ENCODE measurements at places on chromosomes 12 and 14.

DNA sequence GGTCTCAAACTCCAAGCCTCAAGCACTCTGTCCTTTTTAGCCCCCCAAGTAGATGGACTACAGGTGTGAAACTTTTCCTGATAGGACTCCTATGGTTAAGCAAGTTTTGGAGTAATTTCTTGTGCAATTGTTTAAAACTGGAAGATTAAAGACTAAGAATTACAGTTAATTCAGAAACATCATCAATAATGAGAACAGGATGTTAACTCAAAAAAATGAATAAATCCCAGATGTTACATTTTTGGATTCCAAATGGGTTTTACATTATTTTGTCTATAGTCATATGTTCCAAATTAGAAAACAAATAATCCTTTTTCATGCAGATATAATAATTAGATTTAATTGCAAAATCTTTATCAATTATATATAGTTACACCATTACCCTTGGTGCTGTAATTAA, 24.4 kb upstream of the KITLG start:
- no peak for DNase-seq

GRCh38 chr14:83780321-83780720, 1749.6 kb upstream of the FLRT2 start:
- DNase-seq, result no peak

GRCh38 chr14:105091054-105091516, 25.9 kb upstream of the GPR132 start:
- no peak for DNase-seq

- no peak for DNase-seq
These were observed 59.0 kb downstream of the IQSEC3 start for GRCh38 chr12:125566-125965.

DNA sequence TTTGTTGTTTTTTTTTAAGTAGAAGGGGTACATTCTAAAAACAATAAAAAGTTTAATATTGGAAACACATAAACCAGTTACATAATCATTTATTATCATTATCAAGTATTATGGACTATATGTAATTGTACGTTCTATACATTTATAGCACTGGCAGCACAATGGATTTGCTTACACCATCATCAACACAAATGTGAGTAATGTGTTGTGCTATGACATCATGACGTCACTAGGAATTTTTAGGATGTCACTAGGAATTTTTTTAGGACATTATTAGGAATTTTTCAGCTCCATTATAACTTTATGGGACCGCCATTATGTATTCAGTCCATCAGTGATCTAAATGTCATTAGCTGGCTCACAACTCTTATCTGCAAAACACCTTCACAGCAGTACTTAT, 126.8 kb upstream of the SYT10 start:
- DNase-seq, result no peak

- no peak for DNase-seq
These were observed 49.1 kb downstream of the B4GALNT3 start for GRCh38 chr12:508795-509194.

DNA sequence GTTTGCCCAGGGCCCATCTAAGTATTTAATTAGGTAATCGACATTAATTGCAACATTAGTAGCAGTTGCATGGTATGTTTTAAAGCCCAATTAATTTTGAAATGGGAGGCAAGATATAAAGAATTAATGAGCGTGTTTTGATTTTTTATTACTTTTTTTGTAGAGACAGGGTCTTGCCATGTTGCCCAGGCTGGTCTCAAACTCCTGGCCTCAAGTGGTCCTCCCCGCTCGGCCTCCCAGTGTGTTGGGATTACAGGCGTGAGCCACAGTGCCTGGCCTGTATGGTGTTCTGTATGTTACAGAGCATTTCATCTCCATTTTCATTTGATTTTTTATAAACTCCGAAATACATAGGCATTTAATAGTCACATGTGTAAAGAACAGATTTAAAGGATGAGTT, 856 bp downstream of the GOLGA5 start:
- no peak for DNase-seq

DNA sequence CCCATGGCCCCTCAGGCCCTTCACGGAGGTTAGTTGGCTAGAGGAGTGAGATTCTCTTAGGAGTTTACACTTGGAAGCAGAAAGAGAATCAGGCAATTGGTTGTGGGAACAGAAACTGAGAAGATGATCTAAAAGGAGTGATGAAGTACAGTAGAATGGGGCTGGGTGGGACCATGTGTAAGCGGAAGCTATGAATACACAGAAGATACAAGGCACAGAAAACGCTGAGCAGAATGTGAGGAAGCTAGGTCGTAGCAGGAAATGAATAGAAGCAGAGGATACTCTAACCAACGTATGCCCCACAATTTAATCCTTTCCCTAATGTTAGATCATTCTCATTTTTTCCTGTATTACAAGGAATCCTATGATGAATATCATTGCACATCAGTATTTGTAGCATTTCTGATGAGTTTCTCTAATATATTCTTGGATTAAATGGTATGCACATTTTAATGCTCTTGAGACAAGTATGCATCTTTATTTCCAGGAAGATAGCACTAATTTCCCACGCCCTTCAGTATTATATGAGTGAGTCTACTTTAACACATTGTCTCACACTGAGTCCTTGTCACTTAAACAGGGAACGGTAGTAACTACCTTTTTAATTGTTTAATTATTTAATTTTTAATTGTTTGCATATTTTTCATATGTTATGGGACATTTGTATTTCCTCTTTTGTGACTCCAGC, 273.2 kb downstream of the APAF1 start:
- DNase-seq, result no peak

GRCh38 chr14:26204366-26204727, 393.5 kb downstream of the NOVA1 start:
- DNase-seq, result no peak

- DNase-seq, result no peak
These were observed 10.4 kb downstream of the MAP4K5 start for GRCh38 chr14:50521912-50522341.

GRCh38 chr14:74223016-74223415, 16.2 kb upstream of the VSX2 start:
- no peak for DNase-seq

DNA sequence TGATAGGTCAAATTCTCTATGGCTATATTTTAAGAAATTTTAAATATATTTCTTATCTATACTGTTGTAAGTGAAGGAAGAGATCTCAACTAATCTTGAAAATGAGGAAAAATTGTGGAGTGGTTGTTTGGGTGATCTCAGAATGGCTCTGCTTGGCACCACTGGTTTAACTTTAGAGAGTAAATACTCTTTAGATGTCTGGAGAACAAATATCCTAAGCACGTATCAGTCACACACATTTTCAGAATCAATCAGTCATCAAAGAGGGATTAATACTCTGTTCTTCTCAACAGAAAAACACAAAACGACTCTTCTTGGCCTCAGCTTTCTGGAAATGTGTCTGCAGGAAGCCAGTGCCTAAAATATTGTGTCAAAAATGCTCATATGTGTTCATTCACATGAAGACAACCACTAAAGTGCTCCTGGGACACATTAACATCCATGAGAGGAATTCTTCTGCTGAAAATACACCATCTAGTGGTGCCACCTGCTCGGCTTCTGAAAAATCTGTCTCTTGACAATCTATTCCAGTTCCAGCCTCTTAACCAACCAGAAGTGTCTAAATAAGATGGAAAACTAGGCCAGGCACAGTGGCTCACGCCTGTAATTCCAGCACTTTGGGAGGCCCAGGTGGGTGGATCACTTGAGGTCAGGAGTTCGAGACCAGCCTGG, 81.1 kb upstream of the CCDC198 start:
- DNase-seq, result no peak

DNA sequence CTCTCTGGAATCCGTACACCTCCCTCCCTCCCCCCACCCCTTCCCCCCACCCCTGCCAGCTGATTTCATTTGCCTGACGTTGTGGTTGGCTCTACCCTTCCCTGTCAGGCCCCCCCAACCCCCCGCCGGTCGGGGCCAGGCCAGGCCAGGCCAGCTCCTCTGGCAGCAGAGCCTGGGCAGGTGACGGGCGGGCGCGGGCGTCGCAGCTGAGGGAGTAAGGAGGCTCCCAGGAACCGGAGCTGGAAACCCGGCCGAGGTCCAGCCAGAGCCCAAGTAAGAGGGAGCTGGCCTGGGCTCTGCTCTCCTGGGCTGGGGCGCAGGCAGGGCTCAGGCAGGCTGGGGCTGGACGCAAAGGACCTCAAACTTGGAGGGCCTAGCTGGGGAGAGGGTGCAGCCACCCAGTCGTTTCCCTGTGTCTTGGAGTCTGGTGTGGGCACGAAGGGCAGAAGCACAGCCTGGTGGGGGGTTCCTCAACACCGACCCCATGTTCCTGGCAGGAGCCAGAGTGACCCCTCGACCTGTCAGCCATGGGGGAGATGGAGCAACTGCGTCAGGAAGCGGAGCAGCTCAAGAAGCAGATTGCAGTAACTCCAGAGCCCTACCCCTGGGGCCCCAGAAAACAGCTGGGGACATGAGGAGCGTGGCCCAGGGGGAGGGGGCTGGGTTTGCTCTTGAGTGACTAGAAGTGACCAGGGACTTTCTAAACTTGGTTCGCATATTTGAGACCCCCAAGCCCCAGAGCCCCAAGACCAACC, at the start of gene GNB3:
Gene GNB3 (plus strand): TSS at position 165 of the 755 bp plus-strand sequence. CDS start 363 bp downstream, at position 528.
- no peak for DNase-seq

DNA sequence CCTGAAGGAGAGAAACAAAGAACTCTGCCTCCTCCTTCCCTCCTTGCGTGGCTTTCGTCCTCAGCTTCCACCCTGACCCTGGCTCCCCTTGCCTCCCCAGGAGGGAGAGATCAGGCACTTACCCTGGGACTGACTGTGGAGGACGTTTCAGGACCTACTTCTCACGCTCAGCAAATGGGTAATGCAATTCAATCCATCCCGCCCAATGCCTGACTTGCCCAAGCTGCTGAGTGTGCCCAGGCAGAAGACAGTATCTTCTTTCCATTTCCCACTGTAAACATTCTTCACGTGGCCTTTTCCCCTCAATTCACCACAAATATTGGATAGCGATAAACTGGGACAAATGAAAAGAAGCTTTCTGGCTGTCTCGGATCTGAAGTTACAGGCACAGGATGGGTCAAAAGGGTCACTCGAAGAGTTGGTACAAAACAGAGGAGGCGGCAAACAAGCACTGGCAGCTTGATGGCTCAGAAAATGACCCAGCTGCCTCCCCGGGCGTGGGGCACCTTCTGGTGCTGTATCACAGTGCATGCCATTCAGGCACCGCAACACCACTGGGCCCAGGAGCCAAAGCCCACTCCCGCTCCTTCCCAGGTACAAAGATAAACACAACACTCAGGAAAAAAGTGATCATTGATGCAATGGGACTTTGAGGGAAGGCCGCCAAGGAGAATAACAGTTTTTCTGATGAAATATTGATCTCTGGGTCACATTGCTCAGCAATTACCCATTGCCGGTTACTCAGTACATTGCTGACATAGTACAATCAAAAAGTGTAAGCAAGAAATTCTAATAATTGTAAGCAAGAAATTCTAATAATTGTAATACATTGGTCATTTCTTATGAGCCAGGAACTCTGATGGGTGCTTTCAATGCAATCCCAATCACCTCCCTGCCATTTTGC, 65.8 kb downstream of the TRIM9 start:
- DNase-seq, result no peak

DNA sequence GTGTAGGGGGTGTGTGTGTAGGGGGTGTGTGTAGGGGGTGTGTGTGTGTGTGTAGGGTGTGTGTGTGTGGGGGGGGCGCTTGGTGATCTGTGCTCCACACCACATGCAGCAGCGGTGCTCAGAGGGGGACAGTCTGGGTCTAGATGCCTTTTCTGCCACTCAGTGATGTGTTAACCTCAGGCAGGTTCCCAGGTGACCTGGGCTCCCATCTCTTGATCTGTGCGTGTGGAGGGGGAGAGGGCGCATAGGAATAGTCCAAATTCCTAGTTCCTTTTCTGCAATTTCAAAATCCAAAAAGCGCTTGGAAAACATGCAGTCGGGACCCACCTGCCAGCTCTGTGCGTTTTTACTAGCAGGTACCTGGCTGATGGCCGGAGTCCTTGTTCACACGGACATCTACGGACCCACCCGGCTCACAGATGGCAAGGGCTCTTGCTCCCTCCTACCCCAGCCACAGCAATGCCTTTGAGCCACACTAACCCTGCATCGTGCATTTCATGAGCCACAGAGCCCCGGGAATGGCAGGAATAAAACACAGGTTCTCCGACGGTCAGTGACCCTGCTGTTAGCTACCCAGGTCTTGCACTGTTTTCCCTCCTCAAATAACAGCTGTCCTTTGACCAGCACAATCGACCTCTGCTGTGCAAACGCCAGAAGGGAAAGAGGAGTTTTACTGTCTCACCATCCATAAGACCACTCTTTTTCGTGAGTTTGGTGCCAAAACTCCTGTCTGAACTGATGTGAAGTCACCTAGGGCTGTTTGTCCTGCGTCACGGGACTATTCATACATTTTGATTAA, 120.8 kb downstream of the GLT1D1 start:
- DNase-seq, result no peak

DNA sequence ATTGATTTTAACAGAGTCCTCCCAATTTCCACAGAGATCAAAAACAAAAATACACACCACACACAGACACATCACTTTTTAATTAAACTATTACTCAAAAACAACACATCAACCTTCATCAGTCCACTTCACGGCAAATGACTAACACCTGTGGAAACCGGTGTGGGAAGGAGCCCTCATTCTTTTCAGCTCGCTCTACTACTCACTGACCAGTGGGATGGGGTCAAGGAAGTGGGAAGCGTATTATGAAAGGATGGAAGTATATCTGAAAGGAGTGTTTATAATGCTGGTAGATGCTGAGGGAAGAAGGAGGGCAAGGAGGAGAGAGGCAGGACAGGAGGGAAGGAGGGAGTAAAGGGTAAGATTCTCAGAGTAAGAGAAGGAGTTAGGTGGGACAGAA, 156.5 kb downstream of the EPS8 start:
- DNase-seq, result no peak

DNA sequence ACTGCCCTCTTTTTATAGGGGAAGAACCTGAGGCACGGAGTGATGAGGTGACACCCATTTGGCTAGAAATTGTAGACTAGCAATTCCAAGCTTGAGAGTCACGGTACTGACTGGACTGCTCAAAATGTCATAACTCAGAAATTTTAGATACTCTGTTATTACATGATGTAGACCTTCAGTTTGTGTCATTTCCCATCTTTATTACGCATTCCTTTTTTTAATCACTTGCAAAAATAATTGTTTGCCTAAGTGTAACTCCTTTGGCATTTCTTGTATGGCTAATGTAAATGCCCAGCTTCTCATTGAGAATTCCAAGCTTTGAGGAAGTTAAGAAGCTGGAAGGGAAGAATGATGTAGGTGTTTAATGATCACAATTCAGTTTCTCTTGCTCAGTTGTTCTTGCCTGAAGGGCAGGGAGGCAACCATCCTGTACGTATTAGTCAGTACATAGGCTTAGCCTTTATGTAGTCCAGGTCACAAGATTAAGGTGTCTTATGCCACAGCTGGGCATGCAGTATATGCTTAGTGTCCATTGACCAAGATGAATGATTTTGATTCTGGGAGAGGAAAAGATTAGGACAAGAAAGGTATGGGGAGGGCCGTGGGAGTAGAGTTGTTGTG, 68.2 kb upstream of the EVL start:
- no peak for DNase-seq
